ENCODE measurements at places on chromosomes 6 and 20. TPM values are rescaled to one million over a fixed set of nuclear protein-coding genes. Genes with fewer than 3 reads are reported as not detected.
A peak's percentile ranks its signal among the peaks of the same experiment; 100 is the strongest.

DNA sequence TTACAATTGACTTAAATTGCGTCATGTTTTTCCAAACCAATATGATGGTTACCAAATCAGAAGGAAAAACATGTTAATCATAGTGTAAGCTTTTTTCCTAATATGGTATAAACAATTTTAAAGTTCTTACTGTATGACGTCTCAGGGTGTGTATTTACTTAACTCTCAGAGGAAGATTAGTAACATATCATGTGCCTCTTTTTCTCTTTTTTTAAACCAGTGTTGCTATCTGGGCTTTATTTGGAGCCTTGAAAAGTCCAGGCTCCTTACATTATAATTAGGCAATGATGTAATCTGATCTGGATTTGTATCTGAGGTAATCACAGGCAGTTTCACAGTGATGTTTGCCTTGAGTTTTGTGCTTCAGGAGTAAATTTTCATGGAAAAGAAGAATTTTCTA, 20.4 kb upstream of the RAB23 start:
- peak; percentile 2 for DNase-seq

The SLC12A5 gene
- 3.8 TPM for total RNA-seq

- no peak for DNase-seq
Observed at GRCh38 chr6:105907301-105907700, 178.8 kb upstream of the PRDM1 start.

- no peak for DNase-seq
Observed at GRCh38 chr20:48850257-48850976, 22.6 kb upstream of the PREX1 start.

- no peak for DNase-seq
Observed at GRCh38 chr6:12962987-12963386, 246.4 kb downstream of the PHACTR1 start.

DNA sequence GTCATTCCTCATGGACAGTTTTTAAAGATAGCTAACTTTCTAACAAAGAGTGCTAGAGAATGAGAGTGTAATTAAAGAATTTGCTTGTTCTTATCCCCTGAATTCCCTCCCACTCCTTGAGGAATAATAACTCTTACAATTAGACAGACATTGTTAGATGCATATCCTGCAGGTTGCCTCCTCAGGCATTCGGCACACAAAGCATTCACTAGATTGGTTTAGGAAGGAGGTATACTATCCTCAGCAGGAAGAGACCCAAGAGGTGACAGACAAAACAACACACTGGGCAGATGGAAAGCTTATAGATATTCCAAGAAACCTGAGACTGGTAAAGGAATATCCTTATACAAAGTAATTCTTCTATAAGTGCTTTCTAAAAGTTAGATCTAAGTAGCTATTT, 109.1 kb upstream of the FAM184A start:
- DNase-seq: no peak

The RCAN2 gene
- total RNA-seq: 0.43 TPM

GRCh38 chr20:4674672-4675071, 47.0 kb upstream of the PRND start:
- no peak for DNase-seq

The FAM162B gene
- total RNA-seq: not detected

- no peak for DNase-seq
Observed at GRCh38 chr20:54025251-54025771, 45.1 kb downstream of the BCAS1 start.

DNA sequence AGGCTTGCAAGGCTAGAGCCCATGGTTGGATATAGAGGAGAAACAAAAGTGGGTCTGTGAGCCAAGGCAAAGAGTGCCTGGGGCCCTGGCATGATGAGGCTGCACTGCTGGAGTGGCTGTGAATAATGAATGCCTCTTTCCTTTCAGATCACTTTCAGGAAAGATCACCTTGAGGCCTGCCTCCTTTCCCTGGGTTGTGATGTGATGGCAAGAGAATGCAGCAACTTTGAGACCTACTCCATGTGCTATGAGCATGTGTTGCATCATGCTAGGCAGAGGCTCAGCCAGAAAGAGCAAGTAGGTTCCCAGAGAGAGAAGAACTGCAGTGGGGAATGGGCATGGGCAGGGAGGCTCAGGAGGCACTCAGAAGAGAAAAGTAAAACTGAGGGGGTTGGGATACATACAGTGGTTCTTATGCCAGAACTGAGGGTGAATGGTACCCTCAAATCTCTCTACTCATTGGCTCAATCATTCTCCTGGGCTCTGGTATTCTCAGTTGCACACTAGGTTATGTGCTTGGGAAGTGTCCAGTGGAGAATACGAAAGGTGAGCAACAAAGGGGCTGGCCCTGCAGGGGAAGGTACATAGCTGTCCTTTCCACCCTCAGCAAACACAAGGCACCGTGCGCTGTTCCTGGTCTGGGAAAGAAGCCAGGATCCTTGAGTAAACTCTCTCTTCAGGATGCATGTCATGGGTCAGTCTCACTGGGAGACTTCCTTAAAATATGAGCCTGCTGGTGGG, 45.9 kb downstream of the CD164 start:
- no peak for DNase-seq

The CCM2L gene
- total RNA-seq: 1.2 TPM

The GABRR2 gene
- 0.32 TPM for total RNA-seq

- no peak for DNase-seq
Observed at GRCh38 chr6:111184827-111185532, 97.7 kb downstream of the SLC16A10 start.

- peak; percentile 51 for DNase-seq
Observed at GRCh38 chr6:52839124-52840055, 1.2 kb downstream of the GSTA5 start.

The SLC13A3 gene
- not detected for total RNA-seq

- peak; percentile 79 for DNase-seq
Observed at GRCh38 chr6:82364087-82365015, 734 bp downstream of the TPBG start.

- peak; percentile 9 for DNase-seq
Observed at GRCh38 chr6:96899019-96899418, 1.3 kb upstream of the NDUFAF4 start.

GRCh38 chr20:32216179-32217142, 8.8 kb downstream of the POFUT1 start:
- DNase-seq: no peak

GRCh38 chr20:54555150-54555549, 79.8 kb downstream of the DOK5 start:
- no peak for DNase-seq

GRCh38 chr20:59945175-59945574, 5.0 kb downstream of the FAM217B start:
- no peak for DNase-seq

GRCh38 chr6:80006541-80006940, 2.1 kb downstream of the TTK start:
- DNase-seq: no peak

GRCh38 chr6:16711546-16712254, 49.6 kb downstream of the ATXN1 start:
- DNase-seq: no peak

DNA sequence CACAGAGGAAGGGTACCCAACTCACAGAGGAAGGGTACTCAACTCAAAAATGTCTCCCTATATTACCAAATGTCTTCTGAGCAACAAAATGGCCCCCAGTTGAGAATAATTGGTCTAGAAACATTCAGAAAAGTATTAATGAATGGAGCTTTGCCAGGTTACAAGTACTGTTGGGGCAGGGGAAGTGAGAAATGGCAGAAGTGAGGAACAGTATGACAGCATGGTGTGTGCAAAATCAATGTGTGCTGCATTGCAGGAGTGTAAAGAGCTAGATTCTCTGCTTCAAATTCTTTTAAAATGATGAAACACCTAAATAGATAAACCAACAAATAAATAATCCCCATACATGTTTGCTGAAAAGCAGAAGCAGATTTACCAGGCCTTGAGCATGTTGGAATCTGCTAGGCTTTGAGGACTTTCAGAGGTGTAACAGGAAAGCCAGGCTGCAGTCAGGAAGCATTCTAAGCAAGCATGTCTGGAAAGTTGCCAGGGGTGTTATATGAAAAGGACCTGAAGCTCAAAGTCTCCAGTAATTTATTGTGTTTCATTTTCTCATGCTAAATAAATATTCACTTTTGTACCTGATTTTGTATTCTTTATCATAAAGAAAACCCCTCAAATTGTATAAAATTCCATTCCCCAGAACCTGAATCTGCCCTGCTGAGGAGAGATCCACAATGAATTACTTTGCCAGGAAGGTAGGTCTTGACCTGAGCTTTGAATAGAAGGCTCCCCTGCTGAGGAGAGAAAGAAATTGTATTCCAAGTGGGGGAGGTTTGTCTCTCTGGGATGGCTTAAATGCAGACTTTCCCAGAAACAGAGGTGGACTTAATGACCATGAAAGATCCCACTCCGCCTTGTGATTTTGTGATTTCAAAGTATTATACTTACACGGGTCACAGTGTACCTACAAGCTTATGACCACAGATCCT, 265.0 kb upstream of the MARCKS start:
- DNase-seq: peak; percentile 19

The ZNF184 gene
- total RNA-seq: 18.0 TPM

DNA sequence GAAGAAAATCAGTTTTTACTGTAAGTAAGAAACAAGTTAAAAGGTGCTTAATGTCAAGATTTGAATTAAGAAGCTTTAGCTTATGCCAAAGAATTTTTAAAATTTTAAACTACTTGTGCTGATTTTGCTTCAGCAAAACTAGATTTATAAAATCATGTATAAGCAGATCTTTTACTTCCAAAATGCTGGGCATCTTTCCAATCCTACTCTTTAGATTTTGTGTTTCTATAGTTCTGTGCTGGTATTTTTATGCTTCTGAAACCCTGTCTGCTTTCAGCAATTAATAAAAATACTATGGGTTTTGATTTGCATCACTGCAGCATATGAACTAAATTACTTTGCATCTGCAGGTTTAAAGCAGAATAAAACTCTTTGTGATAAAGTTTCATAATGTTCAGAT, 238.6 kb upstream of the RNF217 start:
- DNase-seq: no peak

- no peak for DNase-seq
Observed at GRCh38 chr20:45857882-45858216, 435 bp downstream of the ZSWIM3 start.

DNA sequence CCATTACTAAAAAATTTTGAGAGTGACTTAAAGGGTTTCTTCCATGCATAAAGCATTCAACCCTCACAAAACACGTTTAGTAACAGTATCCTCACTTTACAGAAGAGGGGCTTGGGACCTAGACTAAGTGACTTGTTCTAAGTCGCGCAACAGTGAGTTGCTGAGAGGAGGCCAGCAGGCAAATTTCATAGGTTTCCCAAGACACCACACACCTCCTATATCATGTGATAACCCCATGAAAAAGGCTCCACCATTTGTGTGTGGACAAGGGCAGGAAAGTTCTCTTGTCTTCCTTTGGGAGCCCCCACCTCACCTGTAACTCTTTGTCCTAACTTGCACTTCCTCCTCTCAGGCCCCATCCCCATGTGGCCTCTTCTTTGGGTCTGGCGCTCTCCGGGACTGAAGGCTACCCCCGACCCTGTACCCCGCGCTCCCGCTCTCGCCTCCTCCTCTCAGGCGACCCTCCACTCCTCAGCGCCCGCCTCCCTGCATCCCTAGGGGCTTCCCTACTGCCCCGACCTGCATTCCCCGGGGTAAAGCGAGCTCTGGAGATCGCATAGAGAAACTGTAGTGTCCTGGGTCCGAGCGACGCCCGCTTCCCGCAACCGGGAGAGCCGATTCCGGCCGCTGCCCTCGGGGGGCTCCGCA, 392 bp downstream of the PSMB8 start:
- no peak for DNase-seq

GRCh38 chr6:148701375-148701774, 45.5 kb upstream of the UST start:
- DNase-seq: no peak

DNA sequence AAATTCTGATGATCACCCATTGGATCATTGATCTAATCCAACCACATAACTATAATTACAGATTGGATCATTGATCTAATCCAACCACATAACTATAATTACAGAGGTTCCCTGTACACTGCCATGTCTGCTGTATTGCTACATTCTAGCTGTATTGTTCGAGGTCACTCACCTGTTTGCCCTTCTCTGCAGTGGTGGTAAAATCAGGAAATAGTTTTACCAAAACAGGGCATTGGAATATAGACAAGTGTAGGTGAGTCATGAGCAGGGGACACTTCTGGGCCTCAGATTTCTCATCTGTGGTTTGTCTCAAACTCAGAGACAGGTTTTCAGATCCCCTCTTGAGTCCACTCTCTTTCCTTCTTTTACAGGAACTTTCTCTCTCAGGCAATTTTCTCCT, 9.0 kb upstream of the AFDN start:
- no peak for DNase-seq

- DNase-seq: no peak
Observed at GRCh38 chr6:140160494-140160893, 786.0 kb upstream of the CITED2 start.

GRCh38 chr6:43952746-43953145, 174.5 kb downstream of the MRPL14 start:
- DNase-seq: no peak

DNA sequence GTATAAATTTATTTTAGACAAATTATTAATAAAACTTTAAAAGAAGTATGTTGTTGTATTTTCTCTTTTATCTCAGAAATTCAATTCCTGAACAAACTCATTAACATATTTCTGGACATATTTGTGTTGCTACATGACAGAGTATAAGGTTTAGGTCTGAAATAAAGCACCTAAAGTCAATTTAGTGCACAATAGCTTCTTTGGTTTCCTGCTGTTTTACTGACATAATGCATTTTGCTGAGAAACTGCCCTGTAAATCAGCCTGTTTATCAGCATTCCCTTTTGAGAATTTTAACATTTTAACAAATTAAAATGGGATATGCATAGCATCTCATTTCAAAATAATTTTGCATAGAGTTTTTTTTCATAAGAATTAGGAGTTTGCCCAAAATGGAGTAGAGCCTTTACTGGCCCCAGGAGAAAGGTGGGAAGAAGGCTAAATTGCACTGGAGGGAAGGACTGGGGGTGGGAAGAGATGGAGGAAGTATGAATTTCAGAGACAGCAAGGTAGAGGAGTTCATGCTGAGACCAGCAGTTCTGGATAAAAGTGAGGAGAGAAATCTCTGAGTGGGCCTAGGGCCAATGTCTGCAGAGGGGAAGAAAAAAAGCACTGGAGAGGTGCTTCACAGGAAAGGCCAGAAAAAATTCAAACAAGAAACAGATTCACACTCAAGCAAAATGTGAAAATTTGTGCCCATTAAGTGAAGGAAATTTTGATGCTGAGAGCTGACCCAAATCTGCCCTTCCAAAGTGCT, 324.2 kb upstream of the HSF2 start:
- no peak for DNase-seq

The GTF3C6 gene
- total RNA-seq: 120 TPM

GRCh38 chr20:57553376-57554018, 7.4 kb upstream of the PCK1 start:
- no peak for DNase-seq

DNA sequence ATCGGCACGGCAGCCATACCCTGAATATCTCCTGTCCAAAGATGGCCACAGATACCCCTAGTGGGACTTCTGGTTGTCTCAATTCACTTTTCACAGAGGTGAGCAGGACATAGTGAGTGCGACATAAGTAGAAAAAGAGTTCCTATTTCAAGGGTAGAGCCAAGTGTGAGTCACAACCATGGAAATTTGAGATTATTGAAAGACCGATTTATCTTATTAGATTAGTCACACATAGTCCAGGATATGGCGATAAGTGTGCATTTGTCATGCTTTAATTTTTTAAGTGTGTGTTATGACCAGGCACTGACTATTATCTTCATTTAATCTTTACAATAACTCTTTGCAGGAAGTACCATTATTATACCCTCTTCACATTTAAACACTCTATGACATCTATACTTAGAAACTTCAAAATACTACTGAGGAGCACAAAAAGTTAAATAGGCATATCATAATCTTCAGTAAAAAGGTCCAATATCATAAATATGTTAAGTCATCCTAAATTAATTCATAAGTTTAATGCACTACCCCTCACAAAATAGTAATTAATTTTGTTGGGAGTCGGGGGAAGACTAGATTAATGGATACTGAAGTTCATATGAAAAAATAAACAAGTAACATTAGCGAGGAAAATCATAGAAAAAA, 13.4 kb upstream of the TNFAIP3 start:
- peak; percentile 76 for DNase-seq

Data from SJCRH30 (cell line).